ENCODE measurements at places on chromosomes 7 and 10.
A peak's percentile ranks its signal among the peaks of the same experiment; 100 is the strongest.

DNA sequence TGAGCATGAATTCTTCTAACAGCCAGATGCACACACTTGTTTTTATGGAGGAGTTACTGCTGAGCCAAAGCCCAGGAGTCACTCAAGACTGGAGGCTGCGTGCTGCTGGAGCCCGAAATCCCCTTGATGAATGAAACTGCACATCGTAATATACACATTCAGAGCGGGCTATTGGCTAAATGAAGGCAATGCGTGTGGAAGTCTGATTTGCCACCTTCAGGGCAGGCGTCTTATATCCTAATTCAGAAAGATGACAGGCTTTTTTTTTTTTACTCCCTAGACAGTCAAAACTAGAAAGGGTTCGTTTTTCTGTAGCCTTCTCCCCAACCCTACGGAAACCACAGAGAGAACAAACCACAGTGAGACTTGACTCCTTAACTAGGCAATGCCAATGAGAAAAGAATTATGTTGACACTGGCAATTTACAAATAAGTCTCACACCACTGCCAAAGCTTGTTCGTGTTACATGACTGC, 227.2 kb upstream of the KLF14 start:
- DNase-seq, result peak; percentile 62

- no peak for DNase-seq
These were observed 3.8 kb upstream of the TFEC start for GRCh38 chr7:116034411-116034810.

DNA sequence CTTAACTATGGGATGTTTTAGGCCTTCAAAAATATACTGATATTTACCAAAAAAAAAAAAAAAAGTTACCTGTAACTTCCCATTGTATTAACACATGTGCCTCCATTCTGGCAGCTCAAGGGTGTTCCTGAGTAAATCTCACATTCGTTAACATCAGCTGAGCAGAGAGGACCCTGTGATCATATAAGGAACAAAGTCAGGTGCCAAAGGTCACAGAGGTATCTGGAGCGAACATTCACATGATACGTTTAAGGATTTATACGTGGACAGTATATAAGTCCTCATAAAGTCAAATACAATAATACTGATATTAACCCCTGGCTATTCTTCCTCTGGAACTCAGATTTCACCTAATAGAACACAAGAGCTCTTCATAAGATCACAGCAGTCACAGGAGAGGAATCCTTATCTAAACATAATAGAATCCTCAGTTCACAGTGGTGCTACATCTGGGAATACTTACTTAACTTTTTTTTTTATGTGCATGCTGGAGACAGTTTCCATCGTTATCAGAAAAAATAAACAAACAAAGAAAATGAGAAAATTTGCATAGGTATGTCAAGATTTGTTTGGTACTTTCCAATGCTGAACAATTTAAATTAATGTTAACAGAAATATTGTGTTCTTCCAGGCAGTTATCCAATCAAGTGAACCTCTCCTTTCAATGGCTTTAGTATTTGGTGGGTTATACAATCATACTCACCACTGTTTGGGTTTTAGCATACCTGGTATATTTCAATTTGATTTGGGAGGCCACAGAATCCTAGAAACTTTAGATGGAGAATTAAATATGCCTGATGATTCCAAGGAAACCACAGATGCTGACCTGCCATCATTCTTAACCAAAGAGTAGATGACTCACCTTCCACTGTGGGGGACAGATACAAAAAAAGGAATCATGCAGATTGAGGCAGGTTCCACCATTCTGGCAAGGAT, 6.6 kb downstream of the CUBN start:
- no peak for DNase-seq

GRCh38 chr7:28723336-28723735, 234.8 kb downstream of the TRIL start:
- DNase-seq, result no peak

DNA sequence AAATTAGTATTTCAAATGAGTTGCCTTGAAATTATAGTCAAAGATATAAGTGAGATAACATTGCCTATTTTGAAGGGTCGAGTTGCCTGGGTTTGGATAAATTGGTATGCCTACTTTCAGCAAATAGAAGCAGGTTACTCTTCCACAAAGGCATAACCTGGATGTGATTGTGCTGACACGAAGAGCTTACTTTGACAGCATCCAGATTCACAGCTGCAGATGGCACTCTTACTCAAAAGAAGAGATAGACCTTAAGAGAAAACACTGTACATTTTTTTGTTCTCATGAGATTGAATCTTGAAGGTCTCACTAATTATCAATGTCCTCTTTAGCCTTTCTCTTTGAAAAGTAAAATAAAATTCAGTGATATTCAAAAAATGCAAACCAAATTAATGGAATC, 1338.7 kb downstream of the REEP3 start:
- no peak for DNase-seq

GRCh38 chr7:140456551-140457051, 22.7 kb downstream of the MKRN1 start:
- no peak for DNase-seq

DNA sequence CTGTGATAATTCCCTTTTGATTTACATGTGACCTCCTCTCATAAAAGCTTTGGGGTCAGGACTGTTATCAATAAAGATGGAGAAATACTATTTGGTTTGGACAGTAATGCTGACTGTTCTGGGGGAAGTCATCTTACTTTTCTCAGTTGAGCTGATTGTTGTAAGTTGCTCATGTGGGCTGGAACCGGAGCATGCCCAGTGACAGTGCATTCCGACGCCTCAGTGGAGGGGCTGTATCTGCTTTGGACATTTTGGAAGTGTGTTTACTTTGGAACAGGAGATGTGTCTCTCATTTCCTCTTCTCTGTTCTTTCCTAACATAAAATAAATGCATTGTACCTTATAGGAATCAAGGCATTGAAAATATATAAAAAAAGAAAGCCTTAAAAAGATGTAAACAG, 30.1 kb downstream of the RBM33 start:
- no peak for DNase-seq

DNA sequence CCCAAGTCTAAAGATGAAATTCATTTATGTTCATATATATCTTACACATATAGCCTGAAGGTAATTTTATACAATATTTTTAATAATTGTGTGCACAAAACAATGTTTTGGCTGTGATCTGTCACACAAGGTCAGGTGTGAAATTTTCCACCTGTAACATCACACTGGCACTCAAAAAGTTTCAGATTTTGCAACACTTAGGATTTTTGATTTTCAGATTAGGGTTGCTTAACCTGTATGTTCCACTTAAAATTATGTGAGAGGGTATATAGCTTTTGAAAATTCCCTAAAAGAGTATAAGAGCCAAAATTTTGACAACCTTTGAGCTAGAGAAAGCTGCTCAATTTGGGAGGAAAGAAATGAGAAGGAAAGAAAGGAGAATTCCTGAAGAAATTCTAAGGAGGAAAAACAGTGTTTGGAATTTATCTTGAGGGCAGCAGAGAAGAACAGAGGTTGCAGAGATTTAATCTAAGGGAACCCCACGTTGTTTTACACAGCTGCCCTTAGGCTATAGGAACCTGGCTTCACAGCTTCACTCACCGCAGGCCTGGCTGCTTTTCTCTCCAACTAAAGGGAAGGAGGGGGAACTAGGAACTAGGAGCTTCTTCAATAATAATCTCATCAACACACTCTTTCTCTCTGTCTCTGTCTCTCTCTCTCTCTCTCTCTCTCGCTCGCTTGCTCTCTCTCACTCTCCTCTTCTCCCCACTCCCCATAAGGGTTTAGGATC, 8.5 kb downstream of the VOPP1 start:
- DNase-seq, result no peak

DNA sequence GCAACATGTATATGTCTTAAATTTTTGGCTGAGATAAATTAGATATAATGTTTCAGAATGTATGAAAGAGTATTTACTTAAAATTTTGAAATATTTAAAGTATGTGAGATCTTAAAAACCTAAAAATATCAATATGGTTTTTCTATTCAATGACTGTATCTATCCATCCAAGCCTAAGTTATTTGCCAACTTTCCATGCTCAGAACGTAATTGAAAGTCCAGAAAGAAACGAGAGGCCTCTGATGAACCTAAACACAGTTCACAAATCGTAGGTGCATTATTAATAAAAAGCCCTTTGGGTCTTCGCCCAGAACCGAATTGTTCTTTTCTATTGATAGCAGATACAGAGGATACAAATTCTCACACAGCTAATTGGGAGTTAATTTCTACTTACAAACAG, 6.5 kb downstream of the SVIL start:
- DNase-seq, result no peak

- no peak for DNase-seq
These were observed 393.4 kb upstream of the NFE2L3 start for GRCh38 chr7:25758559-25758958.

GRCh38 chr10:119469846-119470245, 72.7 kb downstream of the RGS10 start:
- no peak for DNase-seq

- no peak for DNase-seq
These were observed 21.0 kb downstream of the NUDT13 start for GRCh38 chr10:73131301-73131700.

GRCh38 chr10:110156046-110156445, 51.4 kb upstream of the MXI1 start:
- no peak for DNase-seq

DNA sequence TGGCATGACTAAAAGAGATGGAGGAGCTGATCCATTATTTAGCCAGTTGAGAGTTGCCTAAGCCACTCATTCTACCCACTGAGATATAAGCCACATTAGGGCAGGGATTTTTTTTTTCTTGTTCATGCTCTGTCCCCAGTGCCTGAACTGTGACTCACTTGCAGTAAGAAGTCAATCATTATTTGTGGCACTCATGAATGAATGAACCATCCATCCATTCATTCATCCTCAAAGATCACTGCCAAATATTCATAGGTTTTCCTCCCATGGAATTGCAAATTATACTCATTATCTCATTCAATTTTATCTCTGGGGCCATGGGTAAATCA, 22.8 kb upstream of the ARID5B start:
- DNase-seq, result no peak

- no peak for DNase-seq
These were observed 180.0 kb downstream of the FGFR2 start for GRCh38 chr10:121418126-121418777.

GRCh38 chr10:133086247-133086646, 1.5 kb upstream of the ADGRA1 start:
- DNase-seq, result no peak

DNA sequence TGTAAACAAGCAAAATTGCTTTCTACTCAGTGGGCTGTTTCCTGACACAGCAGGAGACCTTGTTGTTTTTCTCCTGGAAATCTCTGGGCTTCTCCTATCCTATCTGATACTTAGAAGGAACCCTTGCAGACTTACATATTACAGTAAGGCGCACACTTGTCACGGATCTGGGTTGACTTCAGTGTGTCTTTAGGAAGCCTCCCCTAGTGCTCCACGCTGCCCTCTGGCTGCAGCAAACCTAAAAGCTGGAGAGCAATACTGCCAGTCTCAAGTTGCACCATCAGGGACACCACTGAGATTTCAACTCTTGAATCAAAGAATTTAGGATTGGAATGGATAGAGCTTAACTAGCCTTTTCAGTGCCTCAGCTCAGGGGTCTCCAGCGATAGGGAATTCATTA, 495.3 kb downstream of the LRMDA start:
- no peak for DNase-seq

GRCh38 chr10:26939962-26940354, 79.2 kb upstream of the ABI1 start:
- no peak for DNase-seq

DNA sequence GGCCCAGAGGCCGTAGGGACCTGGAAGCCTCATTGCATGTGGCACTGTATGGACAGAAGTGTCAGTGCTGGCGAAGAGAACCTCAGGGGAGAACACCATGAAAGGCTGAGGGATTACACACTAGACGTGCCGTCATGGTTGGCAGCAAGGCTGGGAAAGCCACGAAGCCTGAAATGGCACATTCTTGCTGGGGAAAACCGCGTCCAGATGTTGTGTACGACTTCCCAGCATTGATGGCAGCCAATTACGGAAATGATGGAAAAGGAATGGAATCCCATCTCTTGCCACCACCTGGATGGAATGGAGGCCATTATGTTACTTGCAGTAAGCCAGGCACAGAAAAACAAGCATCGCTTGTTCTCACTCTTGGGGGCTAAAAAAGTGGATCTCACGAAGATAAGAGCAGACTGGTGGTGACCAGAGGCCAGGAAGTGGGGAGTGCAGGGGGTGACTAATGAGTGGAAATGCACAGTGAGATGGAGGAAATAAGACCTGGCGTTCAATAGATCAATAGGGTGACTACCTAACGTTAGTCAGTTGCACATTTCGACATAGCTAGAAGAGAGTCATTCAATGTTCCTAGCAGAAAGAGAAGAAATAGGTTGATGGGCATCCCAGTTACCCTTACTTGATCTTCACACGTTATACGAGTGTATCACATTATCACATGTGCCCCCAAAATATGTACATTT, 14.6 kb upstream of the PWWP2B start:
- DNase-seq, result no peak

- DNase-seq, result no peak
These were observed 324.5 kb upstream of the KLF6 start for GRCh38 chr10:4109469-4109868.

DNA sequence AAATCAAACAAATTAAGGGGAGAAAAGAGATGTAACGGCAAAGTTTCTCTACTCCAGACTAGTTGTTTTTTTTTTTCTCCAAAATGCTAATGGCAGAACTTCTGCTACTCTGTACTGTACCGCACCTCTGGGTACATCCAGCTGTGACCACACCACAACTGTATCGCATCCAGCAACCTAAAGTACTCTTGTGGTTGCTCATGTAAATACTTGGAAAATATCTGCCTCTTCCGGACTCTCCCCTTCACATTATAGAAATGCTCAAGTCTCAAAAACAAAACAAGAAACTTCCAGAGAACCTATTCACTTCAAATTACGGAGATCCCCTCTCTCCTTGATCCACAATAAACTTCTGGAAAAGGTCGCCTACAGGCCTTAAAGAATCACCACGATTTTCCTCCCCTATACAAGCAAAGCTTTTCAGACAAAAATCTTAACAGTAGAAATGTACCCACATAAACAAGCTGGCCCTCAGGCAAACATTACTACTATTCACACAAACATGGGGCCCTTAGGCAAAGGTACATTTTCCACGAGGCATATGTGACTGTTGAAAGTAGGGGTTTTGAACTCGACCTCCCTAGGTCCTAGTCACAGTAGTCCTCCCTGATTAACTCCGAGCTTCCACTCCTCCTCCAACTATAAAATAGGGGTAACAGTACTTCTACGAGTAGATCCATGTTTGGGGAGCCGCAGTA, 222.9 kb upstream of the MKLN1 start:
- no peak for DNase-seq

DNA sequence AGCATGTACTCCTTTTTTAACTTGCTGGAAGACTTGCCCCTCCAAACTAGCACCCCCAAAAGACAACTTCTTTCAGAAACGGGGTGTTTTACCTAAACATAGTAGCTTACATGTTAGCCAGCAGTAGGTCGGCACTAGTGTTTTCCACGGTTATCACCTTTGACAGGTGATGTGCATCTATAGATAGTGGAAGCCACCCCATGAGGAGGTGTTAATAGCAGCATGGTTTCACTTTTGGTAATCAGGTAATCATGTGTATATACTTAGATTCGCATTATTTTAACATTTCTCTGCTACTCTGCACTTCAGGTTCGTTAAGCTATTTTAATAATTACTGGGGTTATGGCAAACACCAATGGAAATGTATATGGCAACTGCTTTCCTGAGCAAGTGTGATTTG, 17.6 kb downstream of the SRI start:
- DNase-seq, result no peak

GRCh38 chr10:100812978-100813377, 67.6 kb downstream of the PAX2 start:
- DNase-seq, result no peak
